Left lung (tissue), 14 donors: ENCODE measurements at places on chromosomes 7 and 10. TPM values are rescaled to one million over a fixed set of nuclear protein-coding genes. Genes with fewer than 3 reads are reported as not detected.

Gene FAM25G
- not detected for polyA plus RNA-seq

Gene AKR1D1
- polyA plus RNA-seq, result not detected

Gene ZPBP
- 0.23 TPM for polyA plus RNA-seq

Gene LIPM
- polyA plus RNA-seq, result not detected

Gene DGKI
- 0.46 TPM for polyA plus RNA-seq

Gene CPVL
- 13.2 TPM for polyA plus RNA-seq

Gene LMBR1
- 60.6 TPM for polyA plus RNA-seq

Gene TIMM23
- polyA plus RNA-seq, result 45.4 TPM

Gene COL13A1
- 45.9 TPM for polyA plus RNA-seq

Gene NOBOX
- not detected for polyA plus RNA-seq

Gene ABCB1
- 1.0 TPM for polyA plus RNA-seq
